Activated T-helper 9 cell treated with anti-CD3 and anti-CD28 coated beads, Interleukin-2, amount 50 U/mL, for 16 hours (primary cell): ENCODE measurements at places on chromosomes 3 and 15.

- DNase-seq, result no peak
These were observed 140.5 kb upstream of the CADPS start for GRCh38 chr3:63015614-63016309.

GRCh38 chr15:59237119-59237855, 30.6 kb downstream of the LDHAL6B start:
- DNase-seq, result no peak

- DNase-seq, result no peak
These were observed 81.1 kb upstream of the VGLL4 start for GRCh38 chr3:11724615-11725339.

GRCh38 chr15:61752001-61752400, 308.2 kb downstream of the VPS13C start:
- DNase-seq, result no peak

DNA sequence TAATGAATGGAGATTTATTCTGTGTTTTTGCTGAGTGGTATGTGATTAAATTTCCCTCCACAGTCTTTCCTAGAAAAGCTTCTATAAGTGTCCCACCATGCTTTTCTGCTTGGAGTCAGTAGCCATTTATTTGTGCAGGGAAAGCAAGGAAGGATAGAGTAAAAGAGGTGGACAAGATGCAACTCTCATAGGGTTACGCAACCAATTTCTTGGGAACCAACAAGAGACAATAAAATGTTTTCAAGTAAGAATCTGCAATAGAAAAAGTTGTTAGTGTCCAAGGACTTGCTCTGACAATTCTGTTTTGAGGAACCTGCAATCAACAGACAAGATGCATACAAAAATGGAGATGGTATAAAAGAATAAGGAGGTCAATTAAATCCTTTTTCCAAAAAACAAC, 153.8 kb upstream of the MITF start:
- no peak for DNase-seq

- DNase-seq, result no peak
These were observed 234.0 kb downstream of the NR2F2 start for GRCh38 chr15:96564546-96564945.

GRCh38 chr3:127791221-127791913, 30.9 kb downstream of the MGLL start:
- DNase-seq, result no peak

- DNase-seq, result no peak
These were observed 35.3 kb upstream of the SEMA4B start for GRCh38 chr15:90165659-90166489.

DNA sequence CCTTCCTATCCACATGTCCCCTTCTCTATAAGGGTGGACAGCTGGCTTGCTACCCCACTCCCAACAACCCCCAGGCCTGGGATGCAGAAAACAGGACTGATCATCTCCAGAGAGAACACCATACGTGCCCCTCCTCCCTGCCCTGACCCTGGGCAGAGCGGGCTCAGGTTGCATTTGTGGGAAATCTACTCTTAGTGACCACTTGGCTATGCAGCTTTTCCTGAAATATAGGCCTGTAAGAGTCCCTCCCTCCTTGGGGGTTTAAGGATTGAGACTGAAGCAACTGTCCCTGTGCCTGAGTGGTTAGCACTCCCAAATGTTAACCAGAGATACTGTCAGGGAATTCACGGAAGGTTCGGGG, 11.7 kb downstream of the SH2D7 start:
- no peak for DNase-seq

DNA sequence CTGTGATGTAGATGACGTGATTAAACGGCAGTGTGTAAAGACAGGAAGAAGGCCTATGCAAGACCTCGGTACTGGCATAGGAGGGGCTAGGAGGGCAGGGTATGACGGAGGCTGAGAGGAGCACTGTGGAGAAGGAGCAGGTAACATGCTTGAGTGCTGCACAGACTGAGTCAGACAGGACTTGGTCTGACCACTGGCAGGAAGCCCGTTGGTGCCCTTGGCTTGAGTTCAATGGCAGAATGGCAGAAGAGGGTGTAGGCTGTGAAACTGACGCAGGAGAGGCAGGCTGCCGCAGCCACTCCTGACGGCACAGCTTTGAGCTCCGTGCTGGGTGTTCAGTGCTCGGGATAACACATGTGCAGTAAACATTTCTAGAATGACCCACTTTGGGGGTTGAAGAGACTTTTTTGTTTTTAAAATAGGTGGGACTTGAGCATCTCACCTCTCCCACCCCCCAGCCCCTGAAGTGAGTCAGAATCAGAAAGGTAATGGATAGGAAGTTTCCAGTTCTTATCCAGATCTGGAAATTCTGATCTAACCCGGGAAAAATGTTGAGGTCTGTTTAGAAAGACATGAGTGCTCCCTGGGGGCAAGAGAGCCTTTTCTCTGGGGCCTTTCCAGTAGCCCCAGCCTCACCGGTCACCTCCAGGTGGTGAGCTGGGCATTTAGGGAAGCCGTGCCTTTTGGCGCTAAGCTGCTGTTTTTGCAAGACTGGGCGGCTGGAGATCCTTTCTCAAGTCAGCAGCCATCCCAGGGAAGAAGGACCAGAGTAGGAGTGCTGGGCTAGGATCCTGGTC, 126.4 kb downstream of the RPLP1 start:
- DNase-seq, result no peak
